ENCODE measurements at places on chromosomes 3 and 15. TPM values are rescaled to one million over a fixed set of nuclear protein-coding genes. Genes with fewer than 3 reads are reported as not detected.

PPM1L gene
- 25.3 TPM for total RNA-seq

VPS8 gene
- 40.1 TPM for total RNA-seq

KNG1 gene
- total RNA-seq, result not detected

LRRC15 gene
- total RNA-seq, result 0.27 TPM

- no peak for DNase-seq
- no peaks in the 10 kb centered on the region for H3K36me3 ChIP-seq
- no peak overlapping the region for H3K27ac ChIP-seq
- no peaks in the 10 kb centered on the region for H3K4me1 ChIP-seq
- H3K4me3 ChIP-seq, result no peak overlapping the region
Measured at GRCh38 chr3:14837878-14838258, 19.1 kb downstream of the FGD5 start.

DNA sequence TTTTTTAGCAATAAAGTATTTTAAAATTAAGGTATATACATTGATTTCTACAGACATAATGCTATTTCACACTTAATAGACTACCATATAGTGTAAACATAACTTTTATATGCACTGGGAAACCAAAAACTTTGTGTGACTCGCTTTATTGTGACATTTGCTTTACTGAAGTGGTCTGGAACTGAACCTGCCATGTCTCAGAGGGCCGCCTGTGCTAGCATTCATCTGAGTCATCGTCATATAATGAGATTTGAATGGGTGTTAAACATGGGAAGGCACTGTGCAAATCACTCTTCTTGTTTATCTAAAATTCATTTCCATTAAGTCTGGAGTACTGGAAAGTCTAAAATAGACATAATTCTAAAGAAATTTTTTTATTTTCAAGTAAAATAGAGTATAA, 12.9 kb downstream of the EIF2AK4 start:
- no peaks in the 10 kb centered on the region for H3K27me3 ChIP-seq
- no peak for DNase-seq
- H3K36me3 ChIP-seq, result peaks cover 24% of the 10 kb centered on the region
- H3K4me3 ChIP-seq, result no peak overlapping the region
- H3K27ac ChIP-seq, result no peak overlapping the region

DNA sequence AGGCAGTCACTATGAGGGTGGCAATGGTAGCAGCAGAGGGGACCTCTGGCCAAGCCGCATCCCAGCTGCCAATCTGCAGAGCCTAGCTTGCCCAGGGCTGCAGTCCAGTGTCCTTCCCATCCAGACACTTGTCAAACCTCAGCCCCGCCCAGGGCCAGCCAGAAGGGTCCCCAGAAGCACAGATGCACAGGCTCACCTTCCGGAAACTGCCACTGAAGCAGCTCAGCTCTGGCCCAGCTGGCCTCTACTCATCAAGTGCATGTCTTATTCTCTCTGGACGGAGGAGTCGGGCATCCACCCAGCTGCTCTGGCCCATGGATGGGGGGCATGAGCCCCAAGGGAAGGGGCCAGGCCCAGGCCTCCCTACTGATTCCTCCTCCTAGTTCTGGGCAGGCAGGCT, 69.2 kb downstream of the DNAJB8 start:
- no peaks in the 10 kb centered on the region for H3K27me3 ChIP-seq
- H3K27ac ChIP-seq, result no peak overlapping the region
- no peak for DNase-seq
- no peaks in the 10 kb centered on the region for H3K36me3 ChIP-seq

DNA sequence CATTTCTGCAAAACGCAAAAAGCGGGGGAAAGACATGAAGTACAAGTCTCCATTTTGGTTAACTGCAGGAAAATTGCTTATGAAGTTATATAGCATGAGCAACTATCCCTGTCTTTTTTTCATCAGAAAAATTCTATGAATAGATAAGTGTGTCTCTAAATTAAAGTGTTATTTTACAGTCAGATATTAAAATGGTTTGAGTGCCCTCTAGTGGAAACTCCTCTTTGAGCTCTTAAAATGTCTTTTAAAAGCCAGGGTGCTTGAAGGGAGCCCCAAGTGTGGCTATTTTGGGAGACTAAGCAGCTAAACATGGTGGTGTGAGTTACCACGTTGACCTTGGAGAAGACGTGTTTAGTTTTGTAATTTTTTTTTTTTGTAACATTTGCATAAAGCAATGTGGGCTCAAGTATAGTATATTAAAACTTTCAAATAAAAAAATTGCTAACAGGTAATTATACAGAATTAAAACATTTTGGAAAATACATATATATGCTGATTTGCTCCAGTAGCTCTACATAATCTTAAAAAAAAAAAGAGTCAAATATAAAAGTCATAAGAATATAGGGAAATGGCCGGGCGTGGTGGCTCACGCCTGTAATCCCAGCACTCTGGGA, 77.2 kb downstream of the PPP2R3A start:
- DNase-seq, result no peak
- no peaks in the 10 kb centered on the region for H3K4me1 ChIP-seq
- no peak overlapping the region for H3K27ac ChIP-seq

DNA sequence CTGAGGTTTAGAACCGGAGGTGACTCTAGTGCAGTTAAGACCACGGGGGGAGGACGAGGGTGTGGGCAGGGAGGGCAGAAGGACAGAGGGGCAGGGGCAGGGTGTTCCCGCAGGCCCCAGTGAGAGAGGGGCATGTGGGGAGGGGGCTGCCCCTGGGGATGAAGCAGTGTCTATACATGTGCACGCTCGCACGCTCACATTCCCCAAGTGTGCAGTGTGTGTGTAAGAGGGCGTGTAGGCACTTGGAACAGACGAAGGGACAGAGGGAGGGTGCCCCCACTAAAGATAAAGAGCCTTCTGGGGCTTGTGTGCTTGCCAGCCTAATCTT, 69.5 kb upstream of the MEF2A start:
- no peak for DNase-seq
- H3K4me3 ChIP-seq, result no peak overlapping the region
- H3K27me3 ChIP-seq, result no peaks in the 10 kb centered on the region
- no peaks in the 10 kb centered on the region for H3K4me1 ChIP-seq

DNA sequence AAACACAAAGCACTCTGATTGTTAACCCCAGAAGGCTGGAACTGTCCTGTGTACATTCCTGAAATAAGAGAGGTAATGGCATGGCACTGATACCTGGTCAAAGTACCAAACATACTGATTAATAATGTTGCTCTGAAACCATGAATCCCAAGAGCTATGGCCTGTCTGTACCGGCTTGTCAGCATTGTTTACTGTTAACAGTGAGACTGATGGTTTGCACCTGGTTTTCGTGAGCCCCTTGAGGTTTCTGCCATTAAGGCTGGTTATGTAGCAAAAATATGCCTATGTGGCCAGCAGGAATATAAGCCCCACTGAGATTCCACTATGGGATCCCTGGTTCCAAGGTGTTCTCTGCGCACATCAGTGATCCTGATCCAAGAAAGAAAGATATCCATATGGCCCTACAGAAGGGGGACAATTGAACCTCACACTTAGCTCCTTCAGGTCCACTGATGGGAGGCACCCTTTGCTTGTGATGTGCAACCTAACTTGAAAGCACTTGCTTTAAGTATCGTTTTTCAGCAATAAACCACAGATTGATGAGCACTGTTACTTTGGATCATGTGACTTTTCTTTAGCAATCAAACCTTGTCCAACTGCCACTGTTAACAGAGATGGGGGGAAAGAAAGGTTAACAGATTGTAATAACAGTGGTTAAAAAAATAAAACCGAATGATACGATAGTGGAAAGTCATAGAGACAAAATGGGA, 65.2 kb downstream of the TBL1XR1 start:
- H3K4me1 ChIP-seq, result peaks cover 54% of the 10 kb centered on the region
- no peak overlapping the region for H3K27ac ChIP-seq
- no peak for DNase-seq
- no peaks in the 10 kb centered on the region for H3K36me3 ChIP-seq
- no peaks in the 10 kb centered on the region for H3K27me3 ChIP-seq

- H3K27me3 ChIP-seq, result no peaks in the 10 kb centered on the region
- no peak overlapping the region for H3K4me3 ChIP-seq
- H3K36me3 ChIP-seq, result no peaks in the 10 kb centered on the region
- H3K27ac ChIP-seq, result no peak overlapping the region
Measured at GRCh38 chr15:41794081-41794480, 19.8 kb downstream of the MAPKBP1 start.

All from thoracic aorta (tissue), 2 donors.